NCI-H2171 treated with DMSO at 0.1 percent for 48 hours (cell line): ENCODE measurements at places on chromosomes 4 and X.

- DNase-seq, result no peak
Measured at GRCh38 chr4:138341739-138342415, 99.7 kb upstream of the SLC7A11 start.

DNA sequence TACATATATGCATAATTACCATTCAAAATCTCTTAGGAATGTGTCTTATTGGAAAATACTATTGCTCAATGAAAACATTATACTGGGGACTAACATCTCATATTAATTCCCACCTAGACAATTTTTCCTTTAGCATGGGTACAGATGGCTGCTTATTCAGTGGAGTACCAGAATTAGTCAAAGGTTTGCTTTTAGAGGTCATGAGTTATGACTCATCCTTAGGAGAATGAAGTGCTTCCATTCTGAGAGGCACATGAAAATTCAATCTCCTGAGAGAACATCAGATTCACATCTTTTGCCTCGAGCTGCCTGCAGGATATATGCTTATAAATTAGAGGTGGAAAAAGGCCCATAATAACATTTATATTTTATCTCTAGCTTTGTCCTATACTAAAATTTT lies 378.0 kb upstream of the DMD start:
- no peak for DNase-seq

- no peak for DNase-seq
Measured at GRCh38 chr4:95167805-95168204, 381.0 kb downstream of the UNC5C start.

DNA sequence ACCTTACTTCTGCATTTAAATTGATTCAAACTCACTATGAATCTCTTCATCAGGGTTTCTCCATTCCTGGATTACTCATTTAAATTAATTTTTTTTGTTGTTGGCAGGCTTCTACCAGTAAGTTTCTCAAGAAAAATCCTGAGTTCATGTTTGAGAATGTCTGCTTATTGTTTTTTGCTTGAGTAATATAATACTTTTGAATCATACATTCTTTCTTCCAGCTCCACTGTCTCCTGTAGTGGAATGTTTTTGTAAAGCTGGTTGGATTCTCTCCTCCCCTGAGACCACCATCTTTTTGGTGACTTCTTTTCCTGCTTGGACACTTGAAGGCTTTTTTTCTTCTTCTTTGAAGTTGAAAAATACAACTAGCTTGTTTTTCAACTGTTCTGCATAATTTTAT lies 4.3 kb upstream of the MID1IP1 start:
- no peak for DNase-seq

DNA sequence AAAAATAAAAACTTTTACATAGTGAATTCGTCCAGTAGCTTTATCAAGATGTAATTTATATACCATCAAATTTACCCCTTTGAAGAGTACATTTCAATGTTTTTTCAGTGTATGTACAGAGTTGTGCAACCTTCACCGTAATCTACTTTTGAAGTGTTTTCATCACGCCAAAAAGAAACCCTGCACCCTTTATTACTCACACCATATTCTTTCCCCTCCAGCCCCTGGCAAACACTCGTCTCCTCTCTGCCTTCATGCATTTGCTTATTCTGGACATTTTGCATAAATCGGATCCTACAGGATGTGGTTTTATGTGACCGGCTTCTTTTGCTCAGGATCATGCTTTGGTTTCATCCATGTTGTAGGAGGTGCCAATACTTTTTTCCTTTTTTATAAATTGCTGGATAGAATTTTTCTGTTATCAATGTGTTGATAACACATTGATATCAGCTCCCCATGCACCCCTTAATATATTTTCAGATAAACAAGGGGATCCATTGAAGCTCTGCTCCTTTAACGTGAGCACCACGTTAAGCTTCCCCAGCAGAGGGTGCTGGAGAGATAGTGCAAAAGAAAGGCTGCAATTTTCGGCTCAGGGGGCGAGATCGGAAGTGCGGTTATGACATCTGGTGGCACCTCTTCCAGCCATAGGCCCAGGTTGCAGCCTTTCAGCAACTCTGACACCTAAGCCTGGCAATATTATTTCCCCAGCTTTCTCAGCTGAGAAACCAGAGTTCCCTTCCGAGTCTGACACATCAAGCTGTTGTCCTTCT lies 100.1 kb upstream of the VCX3B start:
- DNase-seq, result peak; percentile 68

- DNase-seq, result no peak
Measured at GRCh38 chrX:3509934-3510333, 163.5 kb upstream of the MXRA5 start.

DNA sequence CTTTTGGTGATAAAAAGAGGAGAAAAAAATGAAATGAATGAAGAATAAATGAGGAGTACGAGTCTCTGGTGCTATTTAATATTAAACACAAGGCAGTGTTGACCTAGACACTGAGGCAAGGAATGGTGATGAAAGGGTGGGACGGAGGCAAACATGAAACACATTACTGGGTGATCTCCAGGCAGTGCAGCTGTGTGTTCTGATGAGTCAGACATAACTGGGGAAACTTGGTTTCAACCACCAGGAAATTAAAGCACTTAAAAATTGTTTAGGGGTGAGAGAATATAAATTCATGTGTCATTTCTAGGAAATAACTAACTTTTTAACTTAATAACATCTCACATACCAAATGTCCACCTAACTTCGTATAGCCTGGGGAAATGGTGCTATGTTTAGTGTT lies 19.7 kb upstream of the CXCL6 start:
- no peak for DNase-seq

GRCh38 chr4:126993351-126993750 lies 639.4 kb upstream of the INTU start:
- no peak for DNase-seq
